ENCODE measurements at places on chromosomes 16 and 17.

GRCh38 chr16:84255050-84255810 lies 15.4 kb upstream of the KCNG4 start:
- DNase-seq = no peak

DNA sequence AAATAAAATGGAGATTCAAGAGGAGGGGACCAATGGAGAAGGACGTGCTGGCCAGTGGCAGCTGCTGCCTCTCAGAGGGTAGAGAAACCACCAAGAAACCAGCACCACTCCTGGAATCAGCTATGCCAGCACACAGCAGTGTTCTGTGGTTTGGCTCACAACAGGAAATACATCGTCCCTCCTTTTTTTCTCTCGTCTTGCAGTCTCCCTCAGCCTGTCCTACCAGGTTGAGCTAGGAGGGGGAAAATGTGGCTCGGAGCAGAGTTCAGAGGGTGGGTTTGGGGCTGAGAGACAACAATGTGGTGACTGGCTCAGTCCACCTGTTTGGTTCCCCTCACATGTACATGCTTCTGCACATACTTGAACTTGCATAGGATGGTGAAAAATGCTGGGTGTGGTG lies 19.9 kb upstream of the SLC16A5 start:
- no peak for DNase-seq

DNA sequence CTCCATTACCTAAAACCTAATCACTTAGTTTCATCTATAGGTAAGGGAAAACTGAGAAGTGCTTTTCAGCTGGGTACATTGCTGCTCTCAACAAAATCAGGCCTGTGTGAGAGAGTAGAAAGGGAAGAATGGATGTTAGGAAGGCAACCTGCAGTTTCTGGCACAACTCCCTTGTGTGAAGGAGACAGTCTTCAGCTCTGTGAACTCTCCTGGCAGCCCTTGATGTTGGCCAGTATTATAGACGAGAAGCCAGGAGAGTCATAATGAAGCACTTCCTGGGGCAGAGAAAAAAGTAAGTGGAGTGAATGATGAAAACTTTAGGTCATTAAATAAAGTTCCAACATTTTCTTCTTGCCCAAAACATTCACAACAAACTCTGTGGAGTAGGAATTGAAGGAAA lies 260.1 kb downstream of the IRX3 start:
- DNase-seq = no peak

DNA sequence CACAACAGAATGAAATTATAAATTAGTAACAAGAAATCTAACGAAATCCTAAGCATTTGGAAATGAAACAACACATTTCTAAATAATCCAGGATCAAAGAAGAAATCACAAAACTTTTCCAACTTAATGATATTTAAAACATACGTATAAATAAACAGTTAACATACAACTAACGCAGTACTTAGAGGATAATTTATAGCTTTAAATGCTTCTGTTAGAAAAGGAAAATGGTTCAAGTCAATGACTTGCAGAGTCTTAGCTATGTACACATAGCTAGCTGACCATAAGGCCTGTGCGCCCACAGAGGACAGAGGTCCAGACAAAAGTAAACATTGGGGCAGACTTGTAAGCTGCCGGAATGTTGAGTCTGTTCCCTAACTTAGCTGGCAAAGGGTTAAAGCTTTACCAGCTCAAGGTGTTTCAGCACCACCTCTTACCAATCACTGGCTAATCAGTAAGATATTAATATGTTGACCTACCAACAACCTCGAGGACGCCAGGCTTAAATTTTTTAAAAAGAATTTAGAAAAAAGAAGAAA lies 84.6 kb downstream of the PARN start:
- no peak for DNase-seq

DNA sequence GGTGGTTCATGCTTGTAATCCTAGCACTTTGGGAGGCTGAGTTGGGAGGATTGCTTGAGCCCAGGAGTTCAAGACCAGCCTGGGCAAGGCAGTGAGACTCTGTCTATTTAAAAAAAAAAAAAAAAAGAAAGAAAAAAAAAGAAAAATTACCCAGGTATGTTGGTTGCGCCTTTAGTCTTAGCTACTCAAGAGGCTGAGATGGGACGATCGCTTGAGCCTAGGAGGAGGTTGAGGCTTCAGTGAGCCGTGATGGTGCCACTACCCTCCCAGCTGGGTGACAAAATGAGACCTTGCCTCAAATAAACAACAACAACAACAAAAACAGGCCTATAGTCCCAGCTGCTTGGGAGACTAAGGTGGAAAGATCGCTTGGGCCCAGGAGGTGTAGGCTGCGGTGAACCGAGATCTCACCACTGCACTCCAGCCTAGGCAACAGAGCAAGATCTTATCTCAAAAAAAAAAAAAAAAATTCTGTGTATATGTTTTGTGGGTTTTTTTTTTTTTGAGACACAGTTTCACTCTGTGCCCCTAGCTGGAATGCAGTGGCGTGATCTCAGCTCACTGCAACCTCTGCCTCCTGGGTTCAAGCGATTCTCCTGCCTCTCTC lies 12.5 kb upstream of the ANKRD40CL start:
- no peak for DNase-seq

- no peak for DNase-seq
These were observed 30.1 kb downstream of the TIMM22 start for GRCh38 chr17:1027044-1027443.

- no peak for DNase-seq
These were observed 388 bp downstream of the OXLD1 start for GRCh38 chr17:81666092-81666341.

- no peak for DNase-seq
These were observed 99.3 kb downstream of the METRNL start for GRCh38 chr17:83178533-83179304.

Measured in NCI-H446 treated with DMSO at 0.1 percent for 48 hours (cell line).